Stimulated activated naive CD4-positive, alpha-beta T cell (primary cell): ENCODE measurements at places on chromosomes 12 and 14.

- DNase-seq = no peak
These were observed 23.1 kb upstream of the NKX2-8 start for GRCh38 chr14:36605506-36605857.

DNA sequence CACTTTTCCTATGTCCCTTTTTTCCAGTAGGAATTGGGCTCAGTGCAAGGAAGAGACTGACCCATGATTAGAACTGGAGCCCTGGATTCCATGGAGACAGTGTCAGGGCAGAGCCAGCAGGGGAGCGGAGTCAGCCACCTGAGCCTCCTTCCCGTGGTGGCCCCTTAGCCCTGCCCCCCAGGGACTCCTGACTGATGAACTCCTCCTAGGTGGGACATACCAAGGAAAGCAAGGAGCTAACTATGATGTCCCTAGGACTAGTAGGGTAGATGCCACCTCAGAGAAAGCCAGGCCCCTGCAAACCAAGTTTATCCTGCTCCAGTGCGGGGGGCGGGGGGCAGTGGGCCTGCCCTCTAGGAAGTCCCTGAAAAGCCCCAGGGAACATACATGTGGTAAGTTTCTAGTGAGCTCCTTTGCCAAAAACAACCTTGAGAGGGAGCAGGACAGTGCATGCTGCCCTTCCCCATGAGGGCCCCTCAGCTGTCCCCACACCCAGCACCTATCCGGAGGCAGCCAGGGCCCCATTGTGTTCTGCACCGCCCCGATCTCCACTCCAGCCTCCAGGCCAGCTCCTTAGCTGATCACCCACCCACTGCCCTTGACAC is 6.2 kb upstream of the COL2A1 start:
- DNase-seq = no peak

GRCh38 chr12:70007687-70008086 is 182.7 kb downstream of the MYRFL start:
- DNase-seq = no peak

DNA sequence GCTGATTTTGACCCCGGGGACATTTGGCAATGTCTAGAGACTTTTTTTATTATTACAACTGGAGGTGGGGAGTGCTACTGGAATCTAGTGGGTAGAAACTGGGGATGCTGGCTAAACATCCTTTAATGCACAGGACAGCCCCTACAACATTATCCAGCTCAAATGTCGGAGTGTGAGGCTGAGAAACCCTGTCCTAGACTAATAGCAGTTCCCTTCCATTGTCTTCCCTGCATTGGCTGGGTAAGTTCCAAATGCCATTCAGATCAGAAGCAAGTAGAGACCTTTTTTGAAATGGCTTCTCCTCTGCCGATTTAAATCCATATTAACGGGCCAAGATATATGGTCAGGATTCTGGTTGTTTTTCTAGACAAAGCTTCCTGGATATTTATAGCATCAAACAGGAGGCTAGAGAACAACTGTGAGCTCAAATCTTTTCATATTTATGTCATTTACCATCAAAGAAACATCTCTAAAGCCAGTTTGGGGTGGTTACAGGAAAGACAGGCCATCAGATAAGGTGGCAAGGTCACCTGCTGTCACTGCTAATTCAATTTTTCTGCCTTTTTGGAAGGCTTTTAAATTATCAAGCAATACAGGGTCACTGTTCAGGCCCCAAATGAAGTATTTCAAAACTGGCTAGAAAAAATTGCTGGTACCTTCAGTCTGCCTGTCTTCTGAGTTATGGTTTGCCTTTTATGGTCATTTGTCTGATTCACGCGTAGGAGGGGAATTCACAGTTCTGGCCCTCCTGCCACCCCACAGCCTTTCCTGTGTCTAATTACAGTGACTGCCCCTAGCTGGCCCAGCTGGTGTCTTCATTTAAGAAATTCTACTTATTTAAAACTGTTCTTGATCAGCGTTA is 20.1 kb upstream of the AKAP5 start:
- no peak for DNase-seq

GRCh38 chr12:89875225-89875624 is 166.6 kb upstream of the ATP2B1 start:
- DNase-seq = no peak

DNA sequence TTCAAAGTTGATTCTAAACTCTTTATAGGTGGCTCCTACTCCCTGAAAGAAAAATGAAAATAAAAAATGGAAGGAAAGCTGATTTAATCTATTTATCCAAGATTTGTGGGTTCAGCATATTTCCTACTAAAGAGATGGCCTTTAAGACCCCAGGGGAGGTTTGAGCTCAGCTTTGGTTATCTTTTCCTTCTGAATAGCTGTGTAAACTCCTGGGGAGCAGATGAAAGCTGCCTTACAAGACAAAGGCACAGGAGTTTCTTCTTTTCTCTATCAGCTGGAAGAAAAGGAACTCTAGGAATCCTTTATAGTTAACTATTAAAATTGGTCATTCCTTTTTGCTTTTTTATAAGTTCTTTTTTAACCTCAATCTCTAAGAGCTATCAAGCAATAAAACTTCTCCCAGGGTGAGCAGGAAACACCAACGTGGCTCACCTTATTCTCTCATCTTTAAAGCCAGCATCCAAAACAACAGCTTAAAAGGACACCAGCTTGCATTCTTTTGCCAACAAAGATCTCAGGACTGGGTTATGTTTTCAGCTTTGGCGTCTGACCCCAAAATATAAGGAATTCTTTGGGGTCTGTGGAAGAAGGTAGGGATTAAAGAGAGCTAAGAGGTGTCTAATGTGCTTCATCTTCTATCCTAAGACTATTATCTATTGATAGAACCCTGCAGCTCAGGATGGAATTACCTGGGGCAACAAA is 371.7 kb upstream of the KITLG start:
- no peak for DNase-seq

DNA sequence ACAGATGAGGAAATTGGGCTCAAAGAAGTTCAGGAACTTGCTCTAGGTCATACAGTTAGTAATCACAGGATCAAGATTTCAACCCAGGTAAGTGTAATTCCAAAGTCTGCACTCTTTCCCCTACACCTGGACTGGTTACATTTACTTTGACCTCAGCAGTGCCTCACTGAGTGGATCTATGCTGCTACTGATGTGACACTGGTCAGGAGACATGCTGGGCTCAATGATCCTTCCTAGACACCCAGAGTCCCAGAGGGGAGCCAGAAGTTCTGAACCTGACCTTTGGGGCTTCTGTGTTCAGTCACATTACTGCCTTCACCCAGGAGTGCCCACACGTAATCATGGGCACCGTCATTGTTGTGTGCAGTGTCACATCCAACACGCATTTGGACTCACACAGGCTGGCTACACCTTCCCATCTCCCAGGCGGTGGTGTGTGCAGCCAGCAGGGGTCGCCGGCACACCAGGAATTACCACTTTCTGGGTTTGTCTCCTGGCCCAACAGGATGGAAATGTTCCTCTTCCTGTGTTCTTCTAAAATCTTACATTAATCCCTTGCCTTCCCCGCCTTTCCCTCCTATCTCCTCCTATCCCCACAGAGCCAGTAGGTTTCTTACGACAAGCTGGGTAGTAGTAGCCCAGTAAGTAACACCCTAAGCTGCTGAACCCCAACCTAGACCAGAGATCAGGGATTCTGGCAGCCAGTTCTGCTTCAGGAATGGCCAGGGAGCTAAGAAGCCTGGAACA is 25.6 kb downstream of the CALCOCO1 start:
- DNase-seq = peak; percentile 54
